ENCODE measurements at places on chromosomes 4 and X. TPM values are rescaled to one million over a fixed set of nuclear protein-coding genes. Genes with fewer than 3 reads are reported as not detected.

DNA sequence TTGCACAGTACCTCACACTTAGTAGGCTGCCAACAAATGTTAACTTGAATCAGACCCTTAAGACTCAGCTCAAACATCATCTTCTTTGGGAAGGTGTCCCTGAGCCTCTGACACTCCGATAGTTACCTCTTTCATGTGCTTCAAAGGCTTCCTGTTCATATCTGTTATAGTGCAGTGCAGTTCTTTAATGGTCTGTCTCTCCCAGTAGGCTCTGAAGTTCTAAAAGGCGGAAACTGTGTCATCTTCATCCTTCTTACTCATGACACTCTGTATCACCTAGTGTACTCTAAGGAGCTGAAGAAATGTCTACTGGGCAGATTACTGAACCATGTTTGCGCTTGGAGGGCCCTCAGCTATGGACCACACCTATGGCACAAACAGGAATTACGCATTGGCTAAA is 2.1 kb upstream of the DIAPH2 start:
- H3K27me3 ChIP-seq = no peaks in the 10 kb centered on the region
- no peak overlapping the region for H3K4me3 ChIP-seq
- H3K4me1 ChIP-seq = no peaks in the 10 kb centered on the region
- no peaks in the 10 kb centered on the region for H3K36me3 ChIP-seq
- DNase-seq = no peak

- H3K4me1 ChIP-seq = no peaks in the 10 kb centered on the region
- DNase-seq = no peak
- H3K27me3 ChIP-seq = peaks cover 17% of the 10 kb centered on the region
- H3K36me3 ChIP-seq = no peaks in the 10 kb centered on the region
- H3K27ac ChIP-seq = no peak overlapping the region
These were observed 71.2 kb upstream of the EGFL6 start for GRCh38 chrX:13498238-13498637.

Gene UNC5C
- total RNA-seq = 32.9 TPM

DNA sequence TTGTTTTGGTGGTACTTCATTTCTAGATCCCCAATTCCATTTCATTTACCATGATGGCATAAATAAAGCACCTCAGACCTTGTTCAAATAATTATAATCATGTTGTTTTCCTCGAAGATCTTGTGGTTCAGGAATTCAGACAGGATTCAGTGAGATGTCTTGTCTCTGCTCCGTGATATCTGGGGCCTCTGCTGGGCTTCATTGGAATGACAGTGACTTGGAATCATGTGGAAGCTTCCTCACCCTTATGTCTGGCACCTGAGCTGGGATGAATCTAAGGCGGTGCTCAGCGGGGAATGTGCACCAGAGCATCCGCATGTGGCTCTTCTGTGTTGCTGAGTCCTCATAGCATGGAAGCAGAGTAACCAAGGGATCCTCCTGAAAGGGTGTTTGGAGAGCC is 132.2 kb downstream of the VEGFC start:
- no peak overlapping the region for H3K4me3 ChIP-seq
- H3K4me1 ChIP-seq = no peaks in the 10 kb centered on the region
- DNase-seq = no peak
- no peaks in the 10 kb centered on the region for H3K36me3 ChIP-seq

- no peak for DNase-seq
- H3K36me3 ChIP-seq = no peaks in the 10 kb centered on the region
- no peak overlapping the region for H3K4me3 ChIP-seq
- no peaks in the 10 kb centered on the region for H3K4me1 ChIP-seq
These were observed 83.0 kb upstream of the PPARGC1A start for GRCh38 chr4:23972805-23973204.

DNA sequence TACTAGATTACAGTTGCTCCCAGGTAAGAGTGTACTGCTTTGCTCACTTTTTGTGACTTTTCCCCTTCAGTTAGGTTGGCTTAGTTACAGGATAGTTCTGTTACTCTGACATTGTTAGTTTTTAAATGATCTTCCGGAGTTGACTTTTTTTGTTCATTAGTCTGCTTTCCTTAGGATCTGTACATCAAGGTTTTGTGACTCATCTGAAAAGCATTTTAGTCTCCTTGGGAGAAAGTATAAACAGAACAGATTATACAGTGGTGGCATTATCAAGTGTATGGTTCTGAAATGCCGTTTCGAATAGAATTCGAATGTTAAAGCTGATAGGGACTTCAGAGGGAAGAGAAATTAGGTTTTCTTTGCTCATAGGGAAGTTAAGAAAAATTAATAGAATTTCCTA is 63.3 kb downstream of the USP9X start:
- H3K27me3 ChIP-seq = no peaks in the 10 kb centered on the region
- peaks cover 5% of the 10 kb centered on the region for H3K4me1 ChIP-seq
- H3K27ac ChIP-seq = no peak overlapping the region
- no peak overlapping the region for H3K4me3 ChIP-seq
- no peak for DNase-seq

Gene EDA2R
- total RNA-seq = 2.0 TPM

Gene ASIC5
- total RNA-seq = not detected

Gene NLGN3
- total RNA-seq = 27.2 TPM

DNA sequence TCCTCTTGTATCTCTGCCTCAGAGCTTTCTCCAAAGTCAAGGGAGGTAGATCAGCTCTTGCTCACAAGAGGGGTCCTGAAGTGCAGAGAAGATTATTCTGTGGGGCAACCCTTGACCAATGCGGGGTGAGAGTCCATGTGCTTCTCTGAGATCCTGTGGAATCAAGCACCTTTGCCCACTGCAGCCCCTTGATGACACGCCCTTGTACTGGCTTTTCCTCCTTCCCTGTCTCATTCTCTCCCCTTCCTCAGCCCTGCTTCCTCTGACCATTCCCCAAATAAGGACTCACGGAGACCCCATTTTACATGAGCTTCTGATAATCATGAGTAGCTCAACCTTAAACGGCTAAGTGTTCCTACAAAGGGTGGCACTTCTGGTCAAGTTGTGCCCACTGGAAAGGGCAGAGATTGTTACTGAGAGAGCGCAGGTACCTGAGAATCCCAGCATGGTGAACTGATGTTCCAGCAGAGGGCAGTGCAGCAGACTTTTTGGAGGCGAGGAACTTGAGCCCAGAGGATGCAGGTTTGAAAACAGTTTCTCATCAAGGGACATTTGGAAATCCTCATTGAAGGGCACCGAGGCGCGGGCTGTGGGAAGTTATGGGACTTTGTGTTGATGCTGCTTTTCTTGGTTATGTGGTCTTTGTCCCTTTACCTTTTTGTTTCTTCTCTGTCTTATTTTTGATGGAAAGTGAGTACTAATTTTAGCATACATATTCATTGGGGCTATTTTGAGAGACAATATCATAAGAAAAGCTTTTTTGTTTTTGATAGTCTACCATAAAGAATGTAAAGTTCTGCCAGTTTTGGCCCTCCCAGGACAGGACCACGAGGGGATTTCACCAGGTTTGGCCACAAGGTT is 201.3 kb downstream of the RBM46 start:
- no peak overlapping the region for H3K4me3 ChIP-seq
- no peaks in the 10 kb centered on the region for H3K4me1 ChIP-seq
- H3K27me3 ChIP-seq = no peaks in the 10 kb centered on the region

Gene RTL9
- total RNA-seq = 0.07 TPM

DNA sequence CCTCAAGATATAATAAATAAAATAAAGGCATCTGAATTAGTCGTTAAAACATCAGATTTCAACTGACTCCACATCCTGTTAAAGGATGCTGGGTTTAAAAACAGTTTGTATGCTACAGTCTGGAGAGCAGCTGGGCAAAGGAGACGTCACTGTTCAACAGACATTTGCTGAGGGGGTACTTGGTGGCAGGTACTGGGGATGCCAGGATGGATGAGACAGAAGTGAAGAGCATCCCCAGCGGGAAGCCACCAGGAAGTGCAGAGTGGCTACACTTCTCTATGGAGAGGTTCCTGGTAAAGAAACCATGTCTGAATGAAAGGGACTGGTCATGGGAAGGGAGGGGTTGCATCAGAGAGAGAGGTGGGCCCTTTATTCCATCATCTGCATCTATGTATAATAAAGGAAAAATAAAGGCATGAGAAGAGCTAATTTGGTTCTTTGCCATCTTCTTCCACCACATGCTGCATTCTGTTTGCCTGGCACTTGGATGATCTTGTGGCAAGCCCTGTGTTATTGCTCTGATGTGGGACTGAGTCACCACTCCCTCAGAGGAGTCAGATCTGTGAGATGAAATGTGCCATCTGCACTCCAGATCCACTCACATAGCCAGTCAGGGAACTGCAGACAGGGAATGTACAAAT is 145.0 kb downstream of the SOWAHB start:
- no peaks in the 10 kb centered on the region for H3K27me3 ChIP-seq
- H3K36me3 ChIP-seq = no peaks in the 10 kb centered on the region
- H3K4me1 ChIP-seq = no peaks in the 10 kb centered on the region
- H3K4me3 ChIP-seq = no peak overlapping the region
- no peak overlapping the region for H3K27ac ChIP-seq

DNA sequence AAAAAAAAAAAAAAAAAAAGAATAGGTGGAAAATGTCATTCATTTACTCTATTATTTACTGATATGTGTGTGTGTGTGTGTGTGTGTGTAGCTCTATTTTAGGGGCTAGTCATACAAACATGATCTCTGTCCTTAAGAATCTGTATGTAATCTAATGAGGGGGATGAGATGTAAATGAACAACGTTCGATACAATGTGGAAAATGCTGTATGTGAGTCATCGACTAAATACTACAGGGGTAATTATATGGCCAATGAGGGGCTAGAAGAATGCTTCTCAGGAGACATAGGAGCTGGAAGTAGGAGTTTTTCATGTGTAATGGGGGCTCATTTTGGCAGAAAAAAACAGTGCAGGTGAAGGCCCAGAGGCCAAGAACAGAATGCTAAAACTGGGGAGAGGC is 41.9 kb downstream of the LEF1 start:
- no peak overlapping the region for H3K4me3 ChIP-seq
- no peak overlapping the region for H3K27ac ChIP-seq
- no peak for DNase-seq
- H3K27me3 ChIP-seq = no peaks in the 10 kb centered on the region
- no peaks in the 10 kb centered on the region for H3K36me3 ChIP-seq

Gene XG
- not detected for total RNA-seq
